ENCODE measurements at places on chromosomes 11 and 22.

GRCh38 chr11:131242476-131243000 lies 127.9 kb upstream of the NTM start:
- no peak for DNase-seq

- DNase-seq = peak; percentile 54
Measured at GRCh38 chr11:119356349-119357031, 10.0 kb upstream of the MFRP start.

DNA sequence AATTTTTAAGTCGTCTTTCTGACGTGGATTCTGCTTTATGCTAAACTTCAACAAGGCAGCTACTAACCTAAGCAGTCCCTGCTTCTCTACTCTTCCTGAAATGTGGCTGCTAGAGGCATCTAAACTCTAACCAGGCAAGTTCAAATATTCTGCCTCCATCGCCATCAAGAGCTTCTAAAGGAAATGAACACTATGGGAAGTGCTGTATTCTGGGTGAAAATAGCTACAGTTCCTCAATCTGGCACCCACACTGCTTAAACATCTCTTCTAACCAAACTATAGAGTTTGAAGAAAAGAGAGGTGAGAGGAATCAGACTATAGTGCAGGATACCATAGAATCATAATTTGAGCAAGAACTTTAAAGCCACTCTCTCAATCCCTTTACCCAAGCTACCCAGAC lies 6.3 kb downstream of the NRIP3 start:
- no peak for DNase-seq

GRCh38 chr11:70926543-70927201 lies 325.7 kb downstream of the SHANK2 start:
- no peak for DNase-seq

GRCh38 chr11:2264366-2265053 lies 5.9 kb downstream of the ASCL2 start:
- DNase-seq = no peak

DNA sequence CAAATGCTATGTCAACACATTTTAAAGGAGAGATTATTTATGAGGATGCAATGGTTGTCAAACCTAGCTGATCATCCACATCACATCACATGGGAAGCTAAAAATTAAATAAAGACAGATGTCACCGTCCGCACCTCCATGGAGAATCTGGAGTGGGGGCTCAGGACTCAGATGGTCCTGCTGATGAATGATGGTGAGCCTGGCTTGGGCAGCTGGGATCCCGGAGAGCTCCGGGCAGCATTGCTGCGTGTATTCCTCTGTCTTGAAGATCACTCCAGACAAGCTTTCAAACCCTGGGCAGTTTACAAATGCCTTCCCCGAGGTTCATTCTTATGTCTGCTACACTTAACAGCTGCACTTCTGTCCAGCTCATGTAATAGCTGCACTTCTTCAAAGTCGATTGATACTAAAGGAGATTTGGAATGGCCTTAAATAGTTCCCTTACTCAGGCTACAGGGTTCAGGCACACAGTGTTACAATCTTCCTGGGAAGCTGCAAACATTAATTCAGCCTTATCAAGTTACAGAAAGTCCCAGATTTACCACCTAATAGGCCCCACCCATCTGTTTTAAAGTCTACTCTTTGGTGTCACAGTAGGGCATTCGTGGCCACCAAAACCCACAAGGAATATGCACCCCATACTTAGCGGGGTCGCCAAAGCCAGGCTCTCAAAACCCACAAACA lies 34.7 kb upstream of the CSNK2A3 start:
- no peak for DNase-seq

GRCh38 chr11:108402241-108402640 lies 65.1 kb downstream of the C11orf65 start:
- DNase-seq = no peak

DNA sequence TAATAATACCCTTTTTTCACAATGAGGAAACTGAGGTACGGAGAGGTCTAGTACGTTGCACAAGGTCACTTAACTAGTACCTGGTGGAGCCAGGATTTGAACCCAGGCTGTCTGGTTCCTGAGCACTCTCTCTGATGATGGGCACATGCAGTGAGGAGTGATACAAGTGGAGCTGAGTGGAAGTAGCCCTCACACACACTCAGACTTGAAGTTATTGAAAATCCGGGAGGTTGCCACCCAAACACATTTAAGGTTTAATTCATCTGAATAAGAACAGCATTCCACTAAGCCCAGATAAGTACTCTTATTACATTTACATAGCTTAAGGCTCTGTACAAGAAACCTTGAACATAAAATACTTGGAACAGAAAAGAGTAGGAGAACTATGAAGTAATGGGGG lies 4.8 kb downstream of the GRAP2 start:
- DNase-seq = no peak

DNA sequence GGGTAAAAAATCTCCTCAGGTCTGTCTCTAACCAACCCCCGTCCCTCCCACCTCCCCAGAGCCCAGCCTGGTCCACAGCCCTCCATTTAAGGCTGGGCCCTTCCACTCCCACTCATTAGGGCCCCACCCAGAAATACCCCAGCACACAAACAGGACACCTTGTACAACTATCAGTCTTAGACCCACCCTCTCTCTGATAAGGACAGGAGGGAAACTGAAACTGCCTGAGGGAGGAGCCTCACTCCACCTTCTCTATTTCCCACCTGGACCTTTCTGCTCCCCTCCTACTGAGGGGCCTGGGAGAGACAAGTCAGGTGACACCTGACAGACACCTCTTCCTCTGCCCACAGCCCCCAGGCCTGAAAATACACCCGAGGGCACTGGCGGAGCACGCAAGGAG lies 90.2 kb downstream of the PLEKHA7 start:
- DNase-seq = no peak

DNA sequence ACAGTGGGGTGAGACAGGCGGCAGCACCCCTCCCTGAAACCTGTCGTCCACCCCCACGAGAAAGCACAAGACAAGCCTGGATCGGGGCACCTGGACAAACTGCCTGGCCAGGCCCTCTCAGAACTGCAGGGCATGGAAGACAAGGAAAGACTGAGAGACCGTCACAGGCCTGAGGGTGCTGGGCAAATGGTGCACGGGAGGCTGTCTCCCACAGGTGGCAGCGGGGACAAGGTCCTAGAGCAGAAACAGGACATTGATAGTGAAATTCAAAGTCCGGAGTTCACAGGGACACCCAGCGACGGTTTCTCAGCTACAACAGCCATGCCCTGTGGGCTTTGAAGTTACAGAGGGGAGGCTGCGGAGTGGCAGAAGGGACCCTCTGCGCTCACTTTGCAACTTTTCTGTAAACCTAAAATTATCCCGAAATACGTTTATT lies 20.6 kb downstream of the DRD4 start:
- DNase-seq = no peak

DNA sequence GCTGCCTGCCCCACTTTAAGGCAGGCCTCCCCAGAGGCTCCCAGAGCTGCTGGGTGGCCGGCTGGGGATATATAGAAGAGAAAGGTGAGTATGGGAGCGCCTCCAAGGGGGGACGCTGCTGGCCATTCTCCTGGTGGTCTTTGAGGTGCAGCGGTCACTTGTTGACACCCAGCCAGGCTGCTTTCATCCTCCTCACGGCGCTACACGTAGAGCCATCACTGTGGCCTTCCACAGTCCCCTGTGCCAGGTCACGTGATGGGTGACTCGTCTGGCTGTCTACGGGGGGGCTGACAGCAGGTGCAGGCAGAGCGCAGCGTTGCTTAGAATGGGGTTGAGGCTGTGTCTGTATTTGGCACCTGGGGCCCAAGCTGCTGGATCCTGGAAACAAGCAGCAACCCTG lies 1.9 kb downstream of the ACR start:
- DNase-seq = no peak

- DNase-seq = peak; percentile 55
Measured at GRCh38 chr11:71252770-71253730, 673 bp upstream of the SHANK2 start.

GRCh38 chr22:22976033-22976922 lies 88.7 kb downstream of the IGLL5 start:
- DNase-seq = no peak

- DNase-seq = peak; percentile 47
Measured at GRCh38 chr11:111840143-111840542, 31.2 kb downstream of the ALG9 start.

GRCh38 chr22:48218889-48219420 lies 1456.5 kb downstream of the TBC1D22A start:
- DNase-seq = no peak

DNA sequence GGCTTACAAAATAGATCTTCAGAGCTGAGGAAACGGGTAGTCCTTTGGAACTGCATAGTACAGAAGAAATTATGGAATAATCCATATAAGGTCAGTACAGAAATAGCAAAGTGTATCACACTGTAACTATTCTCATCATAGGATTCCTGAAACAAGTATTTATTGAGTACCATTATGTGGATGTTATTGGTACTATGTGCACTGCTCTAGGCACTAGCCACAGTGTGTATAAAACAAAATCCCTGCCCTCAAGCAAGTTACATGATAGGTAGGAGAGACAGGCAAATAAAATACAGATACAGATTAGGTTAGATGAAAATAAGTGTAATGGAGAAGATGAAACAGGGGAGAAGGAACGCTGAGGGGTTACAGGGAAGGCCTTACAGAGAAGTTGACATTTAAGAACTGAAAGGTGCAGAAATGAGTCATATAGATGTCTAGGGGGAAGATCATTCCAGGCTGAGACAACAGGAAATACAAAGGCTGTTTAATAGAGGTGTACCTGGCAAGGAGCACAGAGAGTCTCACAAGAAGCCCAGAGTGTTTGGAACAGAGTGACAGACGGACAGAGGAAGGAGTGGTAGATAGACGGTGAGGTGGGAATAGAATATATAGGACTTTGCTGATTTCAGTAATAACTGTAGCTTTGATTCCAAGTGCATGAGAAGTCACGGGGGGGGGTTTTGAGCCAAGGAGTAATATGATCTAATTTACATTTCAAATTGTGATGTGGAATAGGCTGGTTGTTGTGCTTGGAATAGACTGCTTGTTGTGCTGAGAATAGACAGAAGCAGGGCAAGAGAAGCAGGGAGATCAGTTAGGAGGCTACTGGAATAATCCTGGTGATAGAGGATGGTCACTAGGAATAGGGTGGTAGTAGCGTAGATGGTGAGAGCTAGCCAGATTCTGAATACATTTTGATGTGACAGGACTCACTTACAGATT lies 13.7 kb downstream of the RNF141 start:
- DNase-seq = peak; percentile 21

- DNase-seq = no peak
Measured at GRCh38 chr11:94295534-94295933, 8.8 kb upstream of the IZUMO1R start.

- no peak for DNase-seq
Measured at GRCh38 chr22:18983120-18983651, 47.1 kb upstream of the PRODH start.

GRCh38 chr22:46416520-46416871 lies 81.0 kb downstream of the TRMU start:
- DNase-seq = no peak

DNA sequence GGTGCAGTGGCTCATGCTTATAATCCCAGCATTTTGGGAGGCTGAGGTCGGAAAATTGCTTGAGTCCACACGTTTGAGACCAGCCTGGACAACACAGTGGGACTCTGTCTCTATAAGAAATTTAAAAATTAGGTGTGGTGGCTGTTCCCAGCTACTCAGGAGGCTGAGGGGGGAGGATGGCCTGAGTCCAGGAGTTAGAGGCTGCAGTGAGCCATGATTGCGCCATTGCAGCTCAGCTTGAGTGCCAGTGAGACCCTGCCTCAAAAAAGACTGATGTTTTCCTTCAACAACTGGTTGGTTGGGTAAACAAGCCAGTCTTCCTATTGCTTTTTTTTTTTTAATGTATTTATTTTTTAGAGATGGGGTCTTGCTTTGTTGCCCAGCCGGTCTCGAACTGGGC lies 9.2 kb downstream of the XBP1 start:
- no peak for DNase-seq

GRCh38 chr11:68271023-68271780 lies 571 bp downstream of the C11orf24 start:
- DNase-seq = peak; percentile 88

- DNase-seq = no peak
Measured at GRCh38 chr11:32939046-32939445, 46.4 kb downstream of the QSER1 start.

- peak; percentile 17 for DNase-seq
Measured at GRCh38 chr22:30809086-30809485, 114.4 kb downstream of the OSBP2 start.

DNA sequence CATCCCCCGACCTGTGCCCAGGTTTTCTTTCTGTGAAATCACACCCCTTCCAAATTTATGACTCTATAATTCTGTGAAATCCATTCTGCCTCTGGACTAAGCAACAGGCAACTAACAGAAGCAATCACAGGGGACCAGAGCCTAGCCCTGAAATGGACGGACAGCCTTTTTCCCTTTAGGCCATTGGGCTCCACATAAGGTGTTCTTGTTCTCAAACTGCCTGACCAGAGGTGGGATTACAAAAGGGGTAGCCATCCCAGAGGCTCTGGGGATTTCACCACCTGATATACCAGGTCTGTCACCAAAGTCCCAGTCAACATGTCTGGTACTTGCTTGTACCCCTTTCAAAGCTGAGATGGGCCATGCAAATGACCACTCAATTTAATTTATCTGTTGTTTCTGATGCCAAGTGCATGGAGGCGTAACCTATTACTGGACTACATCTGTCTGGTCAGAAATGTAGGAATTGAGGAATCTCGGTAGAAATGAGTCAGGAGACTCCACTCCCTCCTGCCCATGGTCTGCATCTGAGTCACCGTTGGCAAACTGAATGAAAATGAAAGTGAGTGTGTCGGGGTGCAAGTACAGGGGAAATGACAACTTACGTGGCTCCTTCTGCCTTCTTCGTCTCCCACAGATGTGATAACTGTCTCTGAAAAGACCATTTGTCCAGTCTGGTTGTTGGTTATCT lies 10.2 kb downstream of the DKK3 start:
- DNase-seq = peak; percentile 86

DNA sequence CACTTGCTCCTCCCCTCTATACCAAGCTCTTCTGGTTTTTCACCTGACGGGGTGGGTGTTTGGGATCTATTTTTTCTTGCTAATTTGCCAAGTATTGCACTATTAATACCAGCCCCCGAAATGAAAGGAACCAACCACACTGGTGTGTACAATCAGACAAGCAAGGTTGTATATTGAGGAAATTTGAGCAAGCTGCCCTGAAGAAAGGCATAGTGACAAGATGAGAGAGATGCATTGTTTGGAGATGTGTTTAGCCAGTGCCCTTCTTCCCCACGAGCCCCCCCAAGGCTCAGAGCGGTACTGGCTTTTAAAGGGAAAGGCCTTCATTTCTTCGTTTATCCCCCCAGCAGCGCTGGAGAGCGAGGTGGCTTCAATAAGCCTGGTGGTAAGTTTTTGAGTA lies 15.2 kb upstream of the GAS2L1 start:
- DNase-seq = no peak

- no peak for DNase-seq
Measured at GRCh38 chr11:16876837-16877236, 137.4 kb downstream of the PLEKHA7 start.

- peak; percentile 38 for DNase-seq
Measured at GRCh38 chr11:111148953-111149352, 96.6 kb upstream of the POU2AF2 start.

DNA sequence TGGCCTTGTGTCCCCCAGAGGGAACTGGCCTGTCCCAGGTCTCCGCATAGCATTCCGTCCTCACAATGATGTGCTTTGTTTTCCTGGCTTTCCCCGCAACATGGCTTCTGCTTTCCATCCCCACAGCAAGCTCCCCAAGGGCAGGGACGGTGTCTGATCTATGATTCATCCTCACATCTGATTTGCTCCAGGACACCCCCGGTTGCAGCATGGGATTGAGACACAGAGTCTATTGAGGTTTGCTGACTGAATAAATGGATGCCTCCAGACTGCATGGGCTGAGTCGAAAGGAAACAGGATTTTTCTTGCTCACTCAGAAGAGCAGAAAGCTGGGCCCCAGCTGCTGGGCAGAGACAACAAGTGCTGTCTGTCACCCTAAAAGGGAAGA lies 40.2 kb downstream of the LMO1 start:
- peak; percentile 21 for DNase-seq
